ENCODE measurements at places on chromosomes 2 and 18. TPM values are rescaled to one million over a fixed set of nuclear protein-coding genes. Genes with fewer than 3 reads are reported as not detected.

DNA sequence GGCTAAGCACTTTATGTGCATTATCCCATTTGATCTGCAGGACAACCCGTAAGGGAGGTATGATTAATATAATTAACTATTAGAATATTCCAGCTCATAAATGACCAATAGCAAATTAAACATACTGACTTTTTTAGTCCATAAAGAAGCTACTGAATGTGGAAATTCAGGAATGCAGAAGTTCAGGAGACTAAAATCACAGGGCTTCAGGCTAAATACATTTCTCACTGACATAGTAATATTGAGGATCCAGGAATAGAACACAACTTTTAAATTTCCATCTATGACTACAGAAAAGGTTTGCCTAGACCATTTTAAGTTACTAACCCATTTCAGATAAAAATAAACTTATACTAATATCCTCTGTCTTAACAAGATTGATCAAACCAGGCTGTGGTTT, 97.4 kb upstream of the CCDC195 start:
- no peaks in the 10 kb centered on the region for H3K27me3 ChIP-seq
- H3K36me3 ChIP-seq: no peaks in the 10 kb centered on the region
- no peak for DNase-seq
- no peak overlapping the region for H3K4me3 ChIP-seq
- no peak overlapping the region for H3K27ac ChIP-seq

- DNase-seq: no peak
- no peaks in the 10 kb centered on the region for H3K4me1 ChIP-seq
- no peaks in the 10 kb centered on the region for H3K27me3 ChIP-seq
- H3K4me3 ChIP-seq: no peak overlapping the region
These were observed 750.8 kb upstream of the ID2 start for GRCh38 chr2:7930800-7931635.

The DNAJC5G gene
- not detected for polyA plus RNA-seq

GRCh38 chr2:28981016-28981441, at the start of gene TOGARAM2:
Gene TOGARAM2, plus strand, starts transcription at chr2:28981298. Its CDS starts 13,537 bp downstream, at chr2:28994835.
- H3K27ac ChIP-seq: no peak within 1 kb of the TSS
- no peak within 1 kb of the TSS for H3K4me3 ChIP-seq
- DNase-seq: no peak
- H3K36me3 ChIP-seq: no peaks in the 10 kb centered on the region
- no peaks in the 10 kb centered on the region for H3K4me1 ChIP-seq
- no peaks in the 10 kb centered on the region for H3K27me3 ChIP-seq

- DNase-seq: no peak
- H3K27ac ChIP-seq: no peak overlapping the region
- H3K27me3 ChIP-seq: no peaks in the 10 kb centered on the region
- peaks cover 8% of the 10 kb centered on the region for H3K4me1 ChIP-seq
These were observed 66.2 kb downstream of the MDH1 start for GRCh38 chr2:63654959-63655358.

DNA sequence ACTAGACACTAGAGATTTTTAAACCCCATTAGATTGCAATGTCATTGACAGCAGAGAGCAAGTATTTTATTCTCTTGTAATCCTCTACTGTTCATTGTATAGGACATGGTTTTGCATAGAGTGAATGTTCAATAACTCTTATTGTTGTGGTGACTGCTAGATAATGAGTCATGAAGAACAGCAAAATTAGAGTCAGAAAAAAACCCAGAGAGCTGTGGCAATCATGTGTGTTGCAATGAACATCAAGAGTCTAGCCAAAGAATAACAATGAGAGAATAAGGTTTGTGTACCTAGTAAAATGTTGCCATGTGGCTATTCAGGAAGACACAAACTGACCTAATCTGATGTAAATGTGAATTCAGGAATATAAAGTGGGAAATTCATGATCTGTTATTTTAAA, 684.0 kb downstream of the DSC3 start:
- DNase-seq: no peak
- no peak overlapping the region for H3K27ac ChIP-seq
- no peaks in the 10 kb centered on the region for H3K36me3 ChIP-seq
- no peak overlapping the region for H3K4me3 ChIP-seq

The CCDC148 gene
- 0.02 TPM for polyA plus RNA-seq

The NOL4 gene
- 0.03 TPM for polyA plus RNA-seq

- no peak overlapping the region for H3K27ac ChIP-seq
- no peaks in the 10 kb centered on the region for H3K4me1 ChIP-seq
- no peaks in the 10 kb centered on the region for H3K27me3 ChIP-seq
- no peaks in the 10 kb centered on the region for H3K36me3 ChIP-seq
- no peak overlapping the region for H3K4me3 ChIP-seq
- no peak for DNase-seq
These were observed 342.3 kb upstream of the EPHA4 start for GRCh38 chr2:221914334-221914880.

DNA sequence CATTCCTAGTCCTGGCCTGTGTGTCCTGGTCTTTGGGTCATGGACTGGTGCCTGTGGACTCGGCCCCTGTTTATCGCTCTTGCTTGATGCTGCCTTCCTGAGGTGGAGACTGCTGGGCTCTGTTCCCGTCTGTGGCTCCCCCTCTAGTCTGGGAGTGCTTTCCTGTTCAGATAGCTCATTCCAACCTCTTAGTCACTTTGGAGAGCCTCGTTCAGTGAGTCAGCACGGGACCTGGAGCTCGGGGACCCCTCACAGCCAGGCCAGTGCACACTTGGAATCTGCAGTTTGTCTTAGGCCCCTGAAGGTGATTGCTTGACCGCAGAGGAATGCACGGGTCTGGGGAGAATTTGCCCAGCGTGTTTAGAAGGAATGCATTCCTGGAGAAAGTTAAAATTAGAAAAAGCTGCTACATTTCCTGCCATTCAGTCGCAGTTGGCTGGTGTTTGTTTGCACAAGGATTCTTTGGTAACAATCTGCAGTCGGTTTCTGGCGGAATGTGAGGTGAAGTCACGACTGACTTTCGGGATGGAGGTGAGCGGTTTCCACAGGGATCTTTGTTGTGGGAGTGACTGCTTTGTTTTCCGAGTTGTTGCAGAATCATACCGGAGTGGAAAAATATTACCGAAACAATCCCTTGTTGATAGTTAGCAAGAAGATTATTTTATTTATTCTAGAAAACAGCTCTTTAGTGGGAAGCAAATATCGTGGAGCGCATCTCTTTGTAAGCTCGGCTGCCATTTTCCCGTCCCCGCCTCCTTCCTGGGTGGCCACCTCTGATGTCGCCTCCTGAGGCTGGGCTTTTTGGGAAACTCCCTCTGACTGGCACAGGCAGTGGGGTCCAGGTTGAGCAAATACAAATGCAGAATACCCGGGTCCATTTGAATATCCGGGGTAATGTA, 29.6 kb downstream of the SH3BP4 start:
- no peaks in the 10 kb centered on the region for H3K27me3 ChIP-seq
- peaks cover 5% of the 10 kb centered on the region for H3K36me3 ChIP-seq
- no peak for DNase-seq
- peak overlapping the region; percentile 89 for H3K27ac ChIP-seq
- H3K4me3 ChIP-seq: no peak overlapping the region

GRCh38 chr2:207530160-207531031, 634 bp downstream of the CREB1 start:
- no peaks in the 10 kb centered on the region for H3K36me3 ChIP-seq
- H3K4me1 ChIP-seq: peaks cover 30% of the 10 kb centered on the region
- no peaks in the 10 kb centered on the region for H3K27me3 ChIP-seq
- H3K27ac ChIP-seq: peak overlapping the region; percentile 95
- peak; percentile 64 for DNase-seq

GRCh38 chr2:144833075-144833637, 313.2 kb upstream of the ZEB2 start:
- no peak overlapping the region for H3K4me3 ChIP-seq
- no peaks in the 10 kb centered on the region for H3K36me3 ChIP-seq
- DNase-seq: no peak
- H3K27me3 ChIP-seq: no peaks in the 10 kb centered on the region
- H3K4me1 ChIP-seq: no peaks in the 10 kb centered on the region
- no peak overlapping the region for H3K27ac ChIP-seq

DNA sequence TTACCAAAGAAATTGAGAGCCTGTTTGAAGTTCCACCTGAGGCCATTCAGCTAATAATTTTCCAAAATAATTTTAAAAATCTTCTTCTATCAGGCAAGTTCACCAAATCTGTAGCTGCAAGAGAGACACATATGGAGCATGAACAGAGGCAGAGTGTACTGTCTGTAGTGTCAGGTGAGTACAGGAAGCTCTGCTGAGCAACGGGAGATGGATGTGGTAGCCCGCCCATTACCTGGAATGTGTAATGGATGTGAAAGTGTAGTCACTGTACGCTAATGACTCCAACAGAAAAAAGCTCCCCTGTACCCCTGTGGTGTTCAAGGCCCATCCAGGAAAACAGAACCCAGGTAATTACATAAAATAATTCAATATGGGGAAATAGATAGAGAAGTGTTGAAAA, 311.5 kb downstream of the LRRTM4 start:
- H3K27ac ChIP-seq: no peak overlapping the region
- DNase-seq: no peak
- no peaks in the 10 kb centered on the region for H3K4me1 ChIP-seq
- no peak overlapping the region for H3K4me3 ChIP-seq

DNA sequence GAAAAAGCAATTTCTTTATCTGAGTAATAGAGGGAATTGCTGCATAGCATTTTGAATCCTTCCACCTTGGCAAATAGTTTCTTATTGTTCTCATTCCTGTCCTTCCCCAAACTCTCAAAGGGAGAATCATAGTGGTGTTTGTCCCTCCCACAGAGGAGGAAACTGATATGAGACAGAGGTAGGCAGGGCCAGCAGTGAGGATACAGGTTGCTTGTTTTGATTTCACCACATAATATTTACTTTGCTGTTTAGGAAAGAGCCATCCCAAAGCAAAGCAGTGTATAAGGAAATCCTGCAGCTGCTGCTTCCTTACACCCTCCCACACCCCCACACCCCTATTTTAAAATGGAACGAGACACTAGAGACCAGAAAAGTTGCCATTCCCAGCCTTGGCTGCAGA, 195.3 kb downstream of the SETBP1 start:
- DNase-seq: no peak
- H3K4me1 ChIP-seq: no peaks in the 10 kb centered on the region
- H3K36me3 ChIP-seq: no peaks in the 10 kb centered on the region
- no peak overlapping the region for H3K27ac ChIP-seq
- H3K4me3 ChIP-seq: no peak overlapping the region

- no peaks in the 10 kb centered on the region for H3K27me3 ChIP-seq
- DNase-seq: no peak
- H3K4me3 ChIP-seq: no peak overlapping the region
- H3K4me1 ChIP-seq: no peaks in the 10 kb centered on the region
- H3K36me3 ChIP-seq: peaks cover 6% of the 10 kb centered on the region
These were observed 14.9 kb downstream of the AOX1 start for GRCh38 chr2:200600549-200601225.

DNA sequence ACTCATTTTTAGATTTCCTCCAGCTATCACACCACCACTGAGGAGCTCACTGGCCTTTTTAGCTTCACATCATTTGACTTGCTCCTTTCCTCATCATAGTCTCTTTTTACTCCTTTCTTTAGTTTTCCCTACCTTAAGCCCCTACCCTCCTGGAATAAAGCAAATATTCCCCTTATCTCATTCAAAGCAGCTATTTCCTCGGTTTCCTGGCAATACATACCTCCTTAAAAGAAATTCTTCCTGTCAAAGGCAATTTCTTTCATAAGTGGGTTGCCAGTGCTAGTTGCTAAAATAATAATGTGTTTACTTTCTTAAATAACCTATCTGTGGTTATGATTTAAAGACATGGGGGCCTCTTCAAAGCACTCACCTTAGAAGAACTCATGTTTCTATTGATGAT, 359.3 kb downstream of the GALNT13 start:
- no peaks in the 10 kb centered on the region for H3K27me3 ChIP-seq
- H3K4me1 ChIP-seq: no peaks in the 10 kb centered on the region
- no peak for DNase-seq
- no peak overlapping the region for H3K4me3 ChIP-seq

DNA sequence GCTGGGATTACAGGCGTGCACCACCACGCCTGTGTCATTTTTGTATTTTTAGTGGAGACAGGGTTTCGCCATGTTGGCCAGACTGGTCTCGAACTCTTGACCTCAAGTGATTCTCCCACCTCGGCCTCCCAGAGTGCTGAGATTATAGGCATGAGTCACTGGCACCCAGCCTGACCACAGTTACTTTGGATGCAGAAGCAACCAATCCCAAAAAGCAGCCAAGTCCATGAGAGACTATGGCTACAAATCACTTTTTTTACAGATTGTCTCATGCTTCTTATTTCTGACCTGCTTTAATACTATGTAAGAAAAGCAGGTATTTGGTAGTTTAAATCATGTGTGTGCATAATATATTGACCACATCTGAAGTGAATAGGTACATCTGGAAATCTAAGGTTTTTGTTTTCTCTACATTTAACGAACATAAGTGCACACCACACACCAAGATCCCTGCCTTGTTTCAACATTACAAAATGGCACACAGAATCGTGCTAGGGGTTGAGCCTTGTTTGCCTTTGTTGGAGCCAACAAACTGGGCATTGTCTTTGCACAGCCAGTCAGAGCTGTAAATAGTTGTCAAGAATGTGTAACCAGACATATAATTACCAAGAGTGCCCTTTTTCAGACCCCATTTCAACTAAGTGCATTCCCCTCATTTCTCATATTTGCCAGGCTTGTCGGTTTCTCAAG, 18.3 kb upstream of the MAP4K4 start:
- no peaks in the 10 kb centered on the region for H3K27me3 ChIP-seq
- H3K4me3 ChIP-seq: no peak overlapping the region
- H3K36me3 ChIP-seq: no peaks in the 10 kb centered on the region
- H3K27ac ChIP-seq: no peak overlapping the region
- no peak for DNase-seq

The PSD4 gene
- 30.8 TPM for polyA plus RNA-seq

DNA sequence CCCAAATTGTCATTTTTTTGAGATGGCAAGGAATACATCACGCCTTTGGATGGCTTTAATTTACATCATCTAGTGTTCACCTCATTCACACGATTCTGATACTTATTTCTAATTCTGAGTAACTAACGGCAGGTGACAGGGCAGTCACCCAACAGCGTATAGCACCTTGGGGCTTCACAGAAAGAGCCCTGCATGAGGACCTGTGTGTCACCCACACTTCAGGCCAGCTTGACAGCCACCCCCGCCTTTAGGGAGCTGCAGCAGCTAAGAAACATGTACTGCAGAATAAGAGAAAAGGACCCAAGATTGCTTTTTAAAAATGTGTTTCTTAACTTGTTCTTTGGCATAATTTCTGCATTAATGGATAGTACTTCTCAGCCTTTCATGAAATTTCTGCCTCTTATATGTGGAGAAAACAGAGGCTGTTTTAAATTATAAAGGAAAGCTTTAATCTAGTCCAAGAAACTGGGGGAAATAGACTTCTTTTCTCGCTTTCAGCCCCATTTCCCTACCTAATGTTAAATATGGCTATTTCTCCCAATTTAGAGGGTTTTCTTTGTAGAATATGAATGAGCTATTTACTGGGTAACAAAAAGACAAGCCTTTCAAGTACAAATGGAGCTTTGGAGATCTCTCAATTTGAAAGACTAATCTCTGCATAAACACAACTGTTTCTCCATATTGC, 245.1 kb downstream of the LDLRAD4 start:
- no peak overlapping the region for H3K27ac ChIP-seq
- H3K4me3 ChIP-seq: no peak overlapping the region
- DNase-seq: no peak

DNA sequence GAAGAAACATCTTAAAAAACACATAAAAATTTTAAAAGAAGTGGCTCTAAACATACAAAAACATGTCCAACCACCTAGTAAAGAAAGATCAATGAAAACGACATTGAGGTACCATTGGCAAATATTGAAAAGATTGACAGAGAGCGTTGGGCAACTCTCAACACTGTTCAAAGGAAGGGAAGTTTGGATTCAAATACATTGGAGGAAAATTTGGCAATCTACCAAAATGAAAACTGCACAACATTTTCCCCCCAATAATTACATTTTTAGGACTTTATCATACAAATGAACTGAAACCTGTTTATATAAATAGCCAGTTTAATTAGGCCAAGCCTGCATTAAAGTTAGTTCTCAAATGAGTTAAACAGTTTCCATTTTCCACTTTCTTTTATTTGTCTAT, 758.9 kb downstream of the NRXN1 start:
- no peaks in the 10 kb centered on the region for H3K27me3 ChIP-seq
- DNase-seq: no peak
- H3K4me3 ChIP-seq: no peak overlapping the region
- H3K27ac ChIP-seq: no peak overlapping the region
